ENCODE measurements at places on chromosomes 12 and 14.

DNA sequence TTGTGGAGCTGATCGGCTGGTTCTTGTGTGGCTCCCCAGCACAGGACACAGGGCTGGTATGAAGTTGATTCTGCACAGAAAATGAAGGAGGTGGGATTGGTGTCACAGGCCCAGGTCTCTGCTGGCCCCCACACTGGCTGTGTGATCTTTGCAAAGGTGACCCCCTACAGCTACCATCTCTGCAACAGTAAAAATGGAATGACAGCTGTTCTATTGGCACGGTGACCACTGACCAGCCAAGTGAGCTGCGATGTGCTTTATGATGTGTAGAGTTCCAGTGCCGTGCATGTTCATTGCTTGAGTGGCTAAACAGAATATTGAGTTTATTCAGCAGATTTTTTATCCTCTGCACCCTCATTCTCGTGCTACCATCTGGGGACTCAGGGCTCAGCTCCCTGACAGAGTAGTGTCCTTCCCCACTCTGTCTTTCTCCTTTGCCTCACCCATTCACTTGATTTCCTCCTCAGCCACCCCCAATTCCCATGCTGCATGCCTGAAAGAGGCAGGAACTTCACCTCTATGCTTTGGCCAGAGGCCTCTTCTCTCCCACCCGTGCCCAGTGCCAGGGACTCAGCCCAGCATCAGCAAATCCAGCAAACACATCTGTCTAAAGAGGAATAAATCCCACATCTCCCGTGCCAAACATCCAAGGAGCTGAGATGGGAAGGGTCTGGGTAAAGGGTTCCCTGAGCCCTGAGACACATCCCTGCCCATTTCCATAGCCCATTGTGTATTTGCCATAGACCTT, 21.2 kb downstream of the C14orf132 start:
- no peak for DNase-seq

DNA sequence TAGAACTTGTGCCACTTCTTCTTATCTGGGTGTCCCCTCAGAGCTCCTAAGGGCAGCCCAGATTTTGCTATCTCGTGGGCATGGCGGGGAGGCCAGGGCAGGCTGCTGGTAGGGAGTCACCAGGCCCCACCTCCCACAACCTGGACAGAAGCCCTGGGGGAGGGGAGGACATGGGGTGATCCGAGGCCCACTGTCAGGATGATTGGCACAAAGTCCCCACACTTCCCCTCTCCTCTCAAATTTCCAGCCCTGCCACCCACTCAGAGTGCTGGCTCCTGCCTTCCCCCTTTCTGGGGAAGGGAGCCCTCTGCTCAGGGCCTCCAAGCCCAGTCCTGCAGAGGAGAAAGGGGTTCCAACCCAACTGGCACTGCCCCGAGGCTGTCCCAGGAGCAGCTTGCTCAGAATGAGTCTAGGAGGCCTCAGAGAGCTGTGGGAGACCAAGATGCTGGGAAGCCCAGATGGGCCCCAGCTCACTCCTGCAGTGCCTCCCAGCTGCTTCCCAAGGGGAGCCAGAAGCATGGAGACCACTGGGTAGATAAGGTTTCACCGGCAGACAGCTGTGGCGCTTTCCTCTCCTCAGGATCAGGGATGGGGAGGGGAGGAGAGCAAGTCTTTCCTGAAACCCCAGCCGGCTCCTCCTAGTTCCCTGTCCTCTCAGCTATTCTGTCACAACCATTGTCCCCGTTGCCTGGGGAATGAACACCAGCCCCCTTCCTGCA, 82.8 kb downstream of the B4GALNT3 start:
- no peak for DNase-seq

DNA sequence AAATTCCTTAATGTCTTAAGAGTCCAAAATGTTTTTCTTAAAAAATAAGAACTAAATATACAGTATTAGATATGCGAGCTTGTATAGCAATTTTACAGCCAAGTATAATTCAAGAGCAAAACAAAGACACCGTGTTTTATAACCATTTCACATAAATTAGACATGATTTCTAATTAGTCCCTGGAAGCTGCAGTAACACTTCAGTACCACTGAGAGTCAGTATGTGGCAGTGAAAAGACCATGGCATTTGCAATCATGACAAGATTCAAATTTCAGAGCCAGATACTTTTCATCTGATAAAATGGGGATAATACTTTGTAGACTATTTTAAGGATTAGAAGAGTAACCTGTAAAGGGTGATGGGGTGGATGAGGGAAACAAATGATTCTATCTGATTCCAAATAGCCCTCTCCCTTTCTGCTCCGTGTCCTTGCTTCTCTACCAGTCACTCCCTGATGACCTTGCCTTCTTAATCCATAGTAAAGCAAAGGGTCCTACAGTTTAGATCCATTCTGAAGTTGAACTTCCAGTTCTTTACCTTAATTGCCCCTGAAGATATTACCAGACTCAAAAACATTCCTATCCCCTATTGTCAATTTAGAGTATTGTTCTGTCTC, 145.4 kb upstream of the ABCD2 start:
- DNase-seq = no peak

DNA sequence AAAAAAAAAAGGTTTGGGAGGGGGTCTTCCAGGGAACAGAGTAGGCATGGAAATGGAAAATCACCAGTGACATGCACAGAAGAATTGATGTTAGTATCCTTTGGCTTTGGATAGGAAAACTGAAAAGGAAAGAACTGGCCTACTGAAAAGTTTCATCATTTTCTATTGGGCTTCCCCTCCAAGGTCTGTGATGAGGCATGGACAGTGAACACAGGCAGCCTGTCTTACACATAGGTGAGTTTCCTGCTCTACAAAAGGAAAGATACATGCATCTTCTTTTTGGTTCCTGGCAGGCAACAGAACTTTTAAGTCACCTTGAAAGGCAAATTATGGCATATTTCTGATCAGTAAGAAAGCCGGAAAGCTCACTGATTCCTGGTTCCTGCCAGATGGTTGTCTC, 5.8 kb downstream of the BMAL2 start:
- no peak for DNase-seq

GRCh38 chr14:53001787-53002378, 51.0 kb upstream of the FERMT2 start:
- no peak for DNase-seq

DNA sequence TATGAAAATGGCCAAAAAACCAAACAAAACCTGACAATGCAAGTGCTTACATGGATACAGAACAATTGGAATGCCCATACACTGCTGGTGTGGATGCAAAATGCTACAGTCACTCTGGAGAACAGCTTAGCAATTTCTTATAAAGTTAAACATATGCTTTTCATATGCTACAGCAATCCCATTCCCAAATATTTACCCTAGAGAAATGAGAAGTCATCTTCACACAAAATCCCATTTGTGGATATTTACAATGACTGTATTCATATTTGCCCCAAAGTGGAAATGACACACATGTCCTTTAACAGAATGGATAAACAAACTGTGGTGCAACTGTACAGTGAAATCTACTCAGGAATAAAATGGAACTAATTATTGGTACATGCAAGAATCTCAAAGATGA, 20.4 kb downstream of the SAV1 start:
- no peak for DNase-seq
